H54 (cell line): ENCODE measurements at places on chromosomes 1 and 21.

GRCh38 chr1:17018849-17019248 is 7.1 kb upstream of the ATP13A2 start:
- DNase-seq, result no peak

- DNase-seq, result no peak
These were observed 406.0 kb downstream of the PLA2G4A start for GRCh38 chr1:187234706-187235105.

- DNase-seq, result peak; percentile 61
These were observed 6.5 kb downstream of the GALNT2 start for GRCh38 chr1:230073371-230074035.

GRCh38 chr1:101128211-101128727 is 102.7 kb upstream of the DPH5 start:
- DNase-seq, result no peak

GRCh38 chr1:226371866-226372490 is 35.9 kb downstream of the PARP1 start:
- DNase-seq, result no peak

- DNase-seq, result no peak
These were observed 6.6 kb downstream of the SKI start for GRCh38 chr1:2234762-2235113.

GRCh38 chr1:243738020-243738419 is 112.0 kb downstream of the AKT3 start:
- DNase-seq, result no peak

GRCh38 chr1:188427642-188428041 is 1598.9 kb downstream of the PLA2G4A start:
- no peak for DNase-seq

- DNase-seq, result peak; percentile 54
These were observed at the start of gene ZBTB8A for GRCh38 chr1:32538887-32539583. Gene ZBTB8A (plus strand): TSS chr1:32539427. CDS start chr1:32592932, 53,505 bp downstream.

- DNase-seq, result no peak
These were observed 42.4 kb downstream of the CRYAA start for GRCh38 chr21:43211072-43211759.

DNA sequence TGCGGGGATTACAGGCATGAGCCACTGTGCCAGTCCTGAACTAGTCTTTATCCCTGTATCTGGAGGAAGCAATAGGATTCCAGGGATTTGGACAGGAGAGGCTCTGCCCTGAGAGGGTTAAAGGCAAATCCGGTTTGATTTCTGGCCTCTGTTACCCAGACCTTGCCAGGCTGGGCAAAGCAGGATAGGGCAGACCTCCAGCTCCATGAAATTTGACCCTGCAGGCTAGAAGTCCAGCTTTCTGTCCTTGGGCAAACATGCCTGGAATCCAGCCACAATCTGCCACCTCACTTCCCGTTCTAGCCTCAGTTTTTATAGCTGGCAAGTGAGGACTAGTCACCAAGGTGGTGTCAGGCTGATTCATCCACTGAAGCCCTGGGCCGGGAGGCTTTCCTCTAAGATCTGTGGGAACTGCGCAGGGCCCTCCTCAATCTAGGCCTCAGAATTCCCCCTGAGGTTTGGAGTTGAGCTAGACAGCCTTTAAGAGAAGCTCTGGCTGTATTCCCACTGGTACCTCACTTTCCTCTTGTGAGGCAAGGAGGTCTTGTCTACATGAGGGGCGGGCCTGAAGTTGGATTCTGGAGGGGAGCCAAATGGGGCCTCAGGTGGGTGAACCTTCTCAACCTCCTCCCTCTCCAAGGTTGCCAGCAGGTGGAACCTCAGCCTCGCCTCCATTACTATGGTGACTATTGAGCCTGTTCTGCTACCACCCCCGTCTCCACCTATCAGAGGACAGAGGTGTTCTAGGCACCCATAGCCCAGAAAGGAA is 7.0 kb upstream of the P3R3URF start:
- DNase-seq, result peak; percentile 93

DNA sequence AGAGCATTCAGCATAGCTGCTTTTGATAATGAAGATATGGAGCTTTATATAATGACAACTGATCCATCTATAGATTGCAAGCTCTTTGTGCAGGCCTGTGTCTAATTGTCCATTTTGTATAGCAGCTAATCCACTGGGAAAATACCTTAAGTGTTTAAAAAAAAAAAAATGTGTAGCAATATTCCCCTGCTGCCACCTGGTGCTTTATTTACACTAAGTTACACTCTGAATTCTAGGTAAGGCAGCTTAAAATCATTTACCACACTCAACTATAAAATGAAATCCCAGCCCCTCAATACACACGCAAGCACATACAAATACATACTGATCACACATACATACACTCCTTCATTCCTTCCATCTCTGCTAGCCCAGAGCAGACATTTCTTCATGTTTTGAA is 49.1 kb upstream of the BCL9 start:
- DNase-seq, result no peak

DNA sequence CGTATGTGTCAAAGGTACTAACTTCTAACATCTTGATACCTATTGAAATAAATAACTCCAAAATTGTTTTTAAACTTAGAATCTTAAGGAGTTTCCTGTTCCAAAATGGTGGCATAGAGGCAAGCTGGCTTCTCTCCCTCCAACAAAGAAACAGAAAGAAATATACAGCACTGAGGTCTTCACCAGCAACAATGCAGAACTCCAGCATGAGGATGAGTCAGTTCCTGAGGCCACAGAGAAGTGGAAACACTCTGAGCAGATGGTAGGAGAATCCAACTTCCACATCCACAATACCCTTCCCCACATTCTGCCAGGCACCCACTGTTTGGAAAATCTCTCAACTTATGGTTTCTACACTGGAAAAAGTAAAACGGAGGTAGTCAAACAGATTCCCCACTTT is 12.2 kb upstream of the PPIH start:
- no peak for DNase-seq

GRCh38 chr1:164785841-164786534 is 227.0 kb downstream of the PBX1 start:
- DNase-seq, result no peak

DNA sequence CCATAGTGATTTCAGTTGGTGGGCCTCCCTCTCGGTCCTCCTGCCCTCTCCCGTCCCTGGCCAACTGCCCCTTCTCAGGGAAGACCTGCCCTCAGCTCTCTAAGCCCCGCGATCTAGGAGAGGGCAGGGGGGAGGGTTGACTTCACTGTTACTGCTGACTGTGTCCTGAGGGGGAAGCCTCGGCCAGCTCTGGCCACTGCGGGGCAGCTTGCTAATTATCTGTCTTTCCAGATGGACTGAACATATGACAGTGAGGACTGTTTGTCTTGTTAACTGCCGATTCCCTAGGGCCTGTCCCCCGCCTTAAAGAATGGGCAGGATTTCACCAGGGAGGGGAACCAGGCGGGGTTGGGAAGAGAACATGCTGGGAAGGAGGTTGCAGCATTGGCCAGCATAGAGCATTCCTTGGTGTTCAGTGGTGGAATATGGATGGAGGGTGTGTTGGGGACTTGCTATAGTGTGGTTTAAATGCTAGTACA is 22.9 kb downstream of the NIPAL3 start:
- no peak for DNase-seq

DNA sequence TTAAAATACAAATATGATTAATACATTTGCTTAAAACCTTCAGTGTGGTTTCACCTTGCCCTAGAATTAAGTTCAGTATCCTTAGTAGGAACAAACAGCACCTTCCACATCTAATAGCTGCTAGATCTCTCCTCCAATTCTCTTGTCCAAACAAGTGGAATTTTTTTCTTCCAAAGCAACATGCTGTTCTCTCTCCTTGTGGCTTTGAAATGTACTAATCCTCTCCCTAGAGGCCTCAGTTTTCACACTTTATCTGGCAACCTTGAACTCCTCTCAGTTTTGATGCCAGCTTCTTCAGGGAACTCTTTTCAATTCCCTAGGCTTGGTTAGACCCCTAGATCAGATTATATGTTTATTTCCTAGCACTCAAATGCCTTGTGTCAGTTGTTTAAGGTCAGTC is 87.0 kb downstream of the GLUL start:
- DNase-seq, result no peak

DNA sequence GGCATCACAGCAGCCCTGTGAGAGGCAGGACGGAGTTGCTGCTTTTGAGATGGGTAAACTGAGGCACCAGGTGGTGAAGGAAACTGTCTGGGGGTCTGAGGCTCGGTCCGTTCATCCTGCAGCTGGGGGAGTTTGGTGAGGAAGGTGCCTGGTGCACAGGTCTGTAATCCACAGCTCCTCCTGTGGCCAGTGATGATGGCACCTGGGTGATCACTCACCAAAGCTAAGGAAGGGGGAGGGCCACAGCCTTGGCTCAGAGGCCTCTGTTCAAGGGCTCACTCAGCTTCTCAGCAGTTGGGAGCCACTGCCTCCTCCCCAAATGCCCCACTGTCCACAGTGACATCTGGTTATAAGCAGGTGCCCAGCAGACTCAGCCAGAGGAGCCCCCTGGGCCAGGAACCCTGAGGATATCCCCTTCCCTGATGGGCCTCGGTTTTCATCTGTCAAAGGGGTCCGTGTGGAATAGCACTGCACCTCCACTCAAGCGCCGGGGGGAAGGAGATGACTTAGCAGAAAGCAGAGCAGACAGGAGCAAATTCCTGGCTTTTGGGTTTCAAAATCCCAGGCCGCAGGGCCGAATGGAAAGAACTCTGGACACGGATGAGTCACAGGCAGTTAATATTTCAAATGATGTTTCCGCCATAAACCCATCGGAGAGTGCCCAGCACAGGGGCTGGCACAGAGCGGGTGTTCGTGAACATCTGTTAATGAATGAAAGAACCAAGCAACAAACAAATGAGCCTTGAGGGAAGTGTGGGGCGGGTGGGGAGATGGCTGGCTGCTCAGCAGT is 82.8 kb downstream of the DMRTB1 start:
- DNase-seq, result peak; percentile 73

DNA sequence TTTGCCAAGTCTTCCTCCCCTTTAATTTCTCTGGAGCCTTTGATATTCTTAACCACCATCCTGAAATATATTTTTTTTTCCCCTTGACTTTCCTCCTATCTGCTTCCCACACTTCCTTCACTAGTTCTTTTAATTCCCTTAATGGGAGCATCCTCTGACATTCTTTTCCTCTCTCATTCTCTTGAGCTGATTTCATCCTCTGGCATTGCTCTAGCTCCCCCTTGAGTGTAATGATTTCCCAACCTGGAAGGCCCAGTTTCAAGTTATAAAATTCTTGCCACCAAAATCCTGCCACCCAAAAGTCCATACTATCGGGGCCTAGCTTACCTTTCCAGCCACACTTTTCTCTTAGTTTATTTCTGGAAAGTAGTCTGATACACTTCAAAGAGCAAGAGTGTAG is 39.5 kb upstream of the UBE2U start:
- peak; percentile 15 for DNase-seq

DNA sequence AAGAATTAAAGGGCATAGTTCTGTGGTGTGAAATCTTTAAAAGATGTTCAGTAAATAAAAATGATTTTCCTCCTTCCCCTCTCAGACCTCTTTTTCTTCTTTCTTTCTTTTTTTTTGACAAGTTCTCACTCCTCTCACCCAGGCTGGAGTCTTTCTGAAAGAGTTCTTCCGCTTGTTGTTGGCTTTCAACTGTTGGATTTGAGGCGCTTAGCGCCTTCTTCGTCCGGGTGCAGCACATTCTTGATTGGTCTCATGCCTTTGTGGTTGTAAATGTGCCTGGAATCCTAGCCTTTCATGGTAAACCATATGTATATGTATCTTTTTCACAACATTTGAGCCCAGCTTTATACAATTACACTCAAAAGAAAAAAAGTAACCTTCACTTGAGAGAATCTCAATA is 980 bp upstream of the METTL18 start:
- no peak for DNase-seq

- DNase-seq, result no peak
These were observed 11.5 kb upstream of the THRAP3 start for GRCh38 chr1:36212782-36213181.

DNA sequence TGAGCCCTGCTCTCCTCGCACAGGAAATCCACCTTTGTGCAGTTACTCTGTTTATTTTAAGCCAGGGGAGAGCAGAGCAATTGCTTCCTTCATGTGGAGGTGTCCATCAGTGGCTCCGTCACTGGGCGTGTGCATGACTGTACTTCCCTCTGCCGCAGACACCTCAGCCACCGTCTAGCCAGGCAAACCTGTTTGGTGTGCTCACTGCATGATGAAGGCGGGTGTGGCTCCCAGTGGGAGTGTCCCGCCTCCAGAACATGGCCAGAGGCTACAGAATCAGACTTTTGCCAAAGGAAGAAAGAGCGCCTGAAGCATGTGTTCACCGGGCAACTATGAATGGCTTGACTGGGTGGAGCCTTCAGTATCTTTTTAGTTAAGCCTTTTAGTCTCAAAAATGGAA is 26.1 kb upstream of the LAMC2 start:
- DNase-seq, result peak; percentile 73

DNA sequence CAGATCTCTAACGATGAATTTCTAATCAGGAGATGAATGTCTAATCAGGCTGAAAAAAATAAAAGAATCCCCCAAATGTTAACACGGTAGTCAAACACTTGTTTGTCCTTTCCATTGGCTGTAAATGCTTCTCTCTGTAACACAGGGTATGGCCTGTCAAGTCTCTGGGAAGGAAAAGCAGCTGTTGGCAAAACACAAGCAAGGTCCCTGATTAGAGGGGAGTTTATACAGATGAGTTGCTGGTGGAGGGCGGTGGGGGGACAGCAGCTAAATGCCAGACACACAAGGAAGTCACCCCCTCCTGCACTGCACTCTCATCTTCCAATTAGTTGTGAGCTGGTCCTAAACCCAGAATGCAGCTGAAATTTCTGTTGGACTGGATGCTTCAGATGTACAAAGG is 51.0 kb downstream of the PGBD5 start:
- no peak for DNase-seq

- DNase-seq, result no peak
These were observed 28.3 kb downstream of the SUCO start for GRCh38 chr1:172561252-172561651.
